ENCODE measurements at places on chromosomes 13 and 19.

- DNase-seq = no peak
These were observed 20.0 kb downstream of the CRYL1 start for GRCh38 chr13:20505405-20506366.

DNA sequence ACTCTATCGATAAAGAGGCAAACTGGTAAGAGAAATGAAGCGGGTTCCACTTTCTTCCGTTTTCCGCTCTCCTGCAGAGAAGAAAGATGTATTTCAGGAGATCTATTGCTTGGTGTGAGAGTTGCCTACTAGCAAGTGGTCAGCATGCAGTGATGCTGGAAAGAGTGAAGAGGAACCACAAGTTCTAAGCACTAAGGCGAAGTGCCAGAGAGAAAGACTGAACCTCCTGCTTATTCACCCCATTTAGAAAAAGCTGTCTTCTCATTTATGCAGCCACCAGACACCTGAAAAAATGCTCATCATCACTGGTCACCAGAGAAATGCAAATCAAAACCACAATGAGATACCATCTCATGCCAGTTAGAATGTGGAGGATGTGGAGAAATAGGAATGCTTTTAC is 78.7 kb upstream of the GPC6 start:
- DNase-seq = no peak

DNA sequence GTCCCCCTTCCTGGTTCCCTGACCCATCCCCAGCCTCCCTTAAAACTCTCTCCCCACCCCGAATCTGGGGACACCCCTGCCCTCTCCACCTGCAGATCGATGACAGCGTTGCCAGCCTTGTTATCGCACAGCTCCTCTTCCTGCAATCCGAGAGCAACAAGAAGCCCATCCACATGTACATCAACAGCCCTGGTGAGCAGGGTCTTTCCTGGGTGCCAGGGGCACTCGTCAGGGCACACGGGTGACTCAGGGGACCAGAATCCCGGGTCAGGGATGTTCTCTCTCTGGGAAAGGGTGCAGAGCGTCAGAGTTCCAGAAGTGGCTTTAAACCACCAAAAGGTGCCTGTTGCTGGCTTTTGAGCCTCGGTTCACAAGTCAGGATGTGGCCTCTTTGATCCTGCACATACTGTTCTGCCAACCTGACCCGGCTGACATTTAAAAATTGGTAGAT is 1.0 kb downstream of the CLPP start:
- no peak for DNase-seq

GRCh38 chr19:31269425-31270127 is 79.7 kb downstream of the TSHZ3 start:
- no peak for DNase-seq

DNA sequence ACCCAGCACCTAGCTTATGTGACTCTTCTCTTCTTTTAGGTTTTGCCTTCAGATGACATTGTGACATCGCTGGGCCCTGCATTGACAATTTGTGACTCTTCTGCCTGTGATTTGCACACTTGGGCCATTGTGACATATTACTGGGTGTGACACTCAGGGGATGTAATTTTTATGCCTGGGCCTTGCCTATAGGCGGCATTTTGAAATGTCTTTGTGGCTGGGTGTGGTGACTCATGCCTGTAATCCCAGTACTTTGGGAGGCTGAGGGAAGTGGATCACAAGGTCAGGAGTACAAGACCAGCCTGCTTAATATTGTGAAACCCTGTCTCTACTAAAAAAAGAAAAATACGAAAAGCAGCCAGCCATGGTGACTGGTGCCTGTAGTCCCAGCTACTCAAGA is 28.4 kb upstream of the ZNF681 start:
- no peak for DNase-seq

GRCh38 chr19:15300533-15301197 is 31.7 kb downstream of the BRD4 start:
- no peak for DNase-seq

DNA sequence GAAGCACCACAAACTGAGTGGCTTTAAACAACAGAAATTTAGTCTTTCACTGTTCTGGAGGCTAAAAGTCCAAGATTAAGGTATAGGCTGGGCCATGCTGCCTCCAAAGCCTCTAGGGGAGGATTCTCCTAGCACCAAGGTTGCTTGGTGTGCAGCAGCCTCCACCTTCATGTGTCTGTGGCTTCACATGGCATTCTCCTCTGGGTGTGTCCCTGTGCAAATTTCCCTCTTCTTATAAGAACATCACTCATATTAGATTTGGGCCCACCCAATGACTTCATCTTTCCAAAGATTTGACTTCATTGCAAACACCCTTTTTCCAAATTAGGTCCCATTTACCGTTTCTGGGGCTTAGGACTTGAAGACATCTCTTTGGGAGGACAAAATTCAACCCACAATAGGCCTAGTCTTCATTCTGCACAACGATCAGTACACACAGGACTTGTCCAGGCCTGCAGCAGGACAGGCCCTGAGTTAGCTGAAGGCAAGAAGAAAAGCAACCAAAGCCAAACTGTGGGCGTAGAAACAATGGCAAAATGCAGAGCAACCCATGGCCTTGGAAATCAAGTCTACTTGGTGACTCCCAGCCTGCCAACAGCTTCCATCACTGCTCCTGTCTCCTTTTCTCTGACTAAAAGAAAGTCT is 521.2 kb upstream of the NBEA start:
- no peak for DNase-seq

- no peak for DNase-seq
These were observed 193.8 kb downstream of the KATNAL1 start for GRCh38 chr13:30113551-30113950.

- no peak for DNase-seq
These were observed 7.0 kb downstream of the SLC25A30 start for GRCh38 chr13:45411221-45411620.

- no peak for DNase-seq
These were observed 105.6 kb downstream of the SLC7A1 start for GRCh38 chr13:29489650-29490560.

GRCh38 chr19:39934584-39935363 is at the start of gene FCGBP:
FCGBP (minus strand) TSS chr19:39934634.
- no peak for DNase-seq

GRCh38 chr13:112260108-112261055 is 115.8 kb upstream of the SPACA7 start:
- no peak for DNase-seq

DNA sequence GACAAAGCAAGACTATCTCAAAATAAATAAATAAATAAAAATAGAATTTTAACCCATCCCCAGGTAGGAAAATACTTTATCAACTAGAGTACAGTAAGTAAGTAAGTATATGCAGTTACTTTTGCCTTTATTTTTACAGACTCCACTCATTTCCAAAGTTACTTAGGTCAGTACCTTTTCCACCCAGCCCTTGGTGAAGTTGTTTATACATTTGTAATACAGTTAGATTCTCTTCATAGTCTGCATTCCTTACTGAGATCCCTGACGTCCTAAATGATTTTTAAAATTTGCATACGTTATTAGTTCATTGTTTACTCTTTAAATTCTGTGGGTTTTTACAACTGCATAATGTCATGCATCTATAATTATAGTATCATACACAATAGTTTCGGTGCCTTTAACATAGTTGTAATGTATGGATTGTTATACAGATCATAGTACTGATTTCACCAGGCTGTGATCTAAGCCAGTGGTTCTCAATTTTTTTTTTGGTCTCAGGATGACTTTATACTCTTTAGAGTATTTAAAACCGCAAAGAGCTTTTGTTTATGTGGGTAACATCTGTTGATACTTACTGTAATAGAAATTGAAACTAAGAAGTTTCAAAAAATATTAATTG is 10.4 kb downstream of the SETDB2 start:
- no peak for DNase-seq

DNA sequence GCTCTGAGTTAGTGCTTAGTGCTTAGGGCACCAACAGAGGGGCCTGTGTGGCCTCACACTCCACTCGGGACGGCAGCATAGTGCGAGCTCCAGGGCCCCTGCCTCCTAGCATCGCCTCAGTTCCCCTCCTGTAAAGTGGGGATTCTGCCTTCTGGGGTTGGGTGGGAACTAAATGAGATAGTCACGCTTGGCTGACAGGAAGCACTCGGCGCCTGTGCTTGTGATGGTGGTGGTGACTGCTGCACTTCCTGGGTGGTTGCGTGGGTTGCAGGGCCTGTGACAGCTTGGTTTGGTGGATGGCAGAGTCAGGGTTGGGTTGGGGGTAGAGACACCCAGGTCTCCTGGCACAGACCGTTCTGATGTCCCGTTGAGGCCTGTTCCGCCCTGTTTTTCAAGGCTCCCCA is 7.7 kb downstream of the PLEKHF1 start:
- no peak for DNase-seq

DNA sequence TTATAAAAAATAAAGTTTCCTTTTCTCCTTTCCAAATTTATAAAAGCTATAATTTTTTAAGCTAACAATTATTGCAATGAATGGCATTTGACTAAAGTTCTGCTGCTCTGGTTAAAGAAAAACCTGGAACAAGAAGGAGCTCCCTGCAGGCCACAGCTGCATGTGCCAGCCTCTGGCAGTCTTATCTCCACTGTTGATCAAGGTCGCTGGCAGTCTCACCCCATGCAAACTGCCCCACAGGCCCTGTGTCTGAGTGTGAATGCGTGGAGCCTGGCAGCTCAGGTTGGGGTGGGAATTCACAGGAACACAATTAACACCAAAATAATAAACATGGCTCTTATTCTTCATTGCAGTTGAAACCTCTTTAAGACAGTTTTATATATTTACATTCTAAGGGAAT is 30.2 kb upstream of the FREM2 start:
- DNase-seq = no peak

DNA sequence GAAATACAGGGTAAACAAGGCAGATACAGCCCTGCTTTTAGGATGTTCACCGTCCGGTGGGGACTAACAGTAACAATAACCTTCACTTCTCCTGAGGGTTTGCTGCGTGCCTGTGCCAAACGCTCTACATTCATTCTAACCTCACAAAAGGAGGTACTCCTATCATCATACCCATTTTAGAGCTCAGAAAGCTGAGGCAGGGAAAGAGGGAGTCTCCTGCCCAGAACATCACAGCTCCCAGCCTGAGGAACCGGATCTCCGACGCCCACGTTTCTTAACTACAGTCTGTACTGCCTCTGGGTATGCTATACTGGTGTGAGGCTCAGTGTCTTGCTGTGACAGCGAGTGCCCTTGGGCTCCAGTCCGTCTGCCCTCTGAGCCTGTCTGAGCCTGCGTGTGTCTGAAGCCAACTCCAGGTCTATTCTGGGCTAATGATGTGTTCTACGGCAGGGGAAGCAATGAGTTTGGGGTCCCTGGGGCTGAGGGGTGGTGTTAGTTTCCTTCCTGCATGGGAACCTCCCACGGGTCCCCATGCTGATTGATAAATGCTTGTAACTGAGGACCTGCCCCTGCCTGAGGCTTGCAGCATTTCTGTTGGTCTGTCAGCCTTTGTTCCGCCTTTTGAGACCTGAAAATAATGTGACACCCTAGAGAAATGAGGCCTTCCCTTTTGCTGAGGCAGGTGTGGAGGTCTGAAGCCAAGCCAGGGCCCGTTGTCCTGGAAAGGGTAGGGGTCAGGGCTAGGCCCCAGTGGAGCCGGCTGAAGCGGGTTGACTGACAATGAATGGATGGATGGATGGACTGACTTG is 4.9 kb downstream of the LIPE start:
- DNase-seq = no peak

GRCh38 chr13:44649104-44649428 is 72.9 kb upstream of the TSC22D1 start:
- no peak for DNase-seq

DNA sequence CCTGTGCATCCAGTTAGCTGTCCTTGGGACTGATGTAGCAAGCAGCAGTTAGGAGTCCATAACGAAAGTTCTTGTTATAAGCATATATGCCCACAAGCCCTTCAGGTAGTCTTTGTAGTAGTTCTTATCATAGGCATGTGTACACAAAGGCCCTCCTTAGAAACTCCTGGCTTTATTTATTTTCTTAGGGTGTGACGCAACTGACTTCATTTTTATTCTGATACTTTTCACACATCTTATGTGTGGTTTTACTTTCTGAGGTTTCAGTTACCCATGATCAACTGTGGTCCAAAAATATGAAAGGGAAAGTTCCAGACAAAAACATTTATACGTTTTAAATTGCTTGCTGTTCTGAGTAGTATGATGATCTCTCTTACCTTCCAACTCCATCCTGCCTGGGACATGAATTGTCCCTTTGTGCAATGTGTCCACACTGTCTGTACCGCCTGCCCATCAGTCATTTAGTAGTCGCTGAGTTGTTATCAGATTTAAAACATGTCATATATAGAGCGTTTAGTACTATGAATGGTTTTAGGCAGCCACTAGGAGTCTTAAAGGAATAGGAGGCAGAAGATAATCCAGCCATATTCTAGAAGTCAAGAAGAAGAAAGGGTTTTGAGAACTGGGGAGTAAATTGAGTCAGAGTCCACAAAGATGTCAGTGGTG is 19.4 kb downstream of the GPC5 start:
- DNase-seq = no peak

- DNase-seq = no peak
These were observed 276.3 kb upstream of the SOX21 start for GRCh38 chr13:94988654-94989053.

DNA sequence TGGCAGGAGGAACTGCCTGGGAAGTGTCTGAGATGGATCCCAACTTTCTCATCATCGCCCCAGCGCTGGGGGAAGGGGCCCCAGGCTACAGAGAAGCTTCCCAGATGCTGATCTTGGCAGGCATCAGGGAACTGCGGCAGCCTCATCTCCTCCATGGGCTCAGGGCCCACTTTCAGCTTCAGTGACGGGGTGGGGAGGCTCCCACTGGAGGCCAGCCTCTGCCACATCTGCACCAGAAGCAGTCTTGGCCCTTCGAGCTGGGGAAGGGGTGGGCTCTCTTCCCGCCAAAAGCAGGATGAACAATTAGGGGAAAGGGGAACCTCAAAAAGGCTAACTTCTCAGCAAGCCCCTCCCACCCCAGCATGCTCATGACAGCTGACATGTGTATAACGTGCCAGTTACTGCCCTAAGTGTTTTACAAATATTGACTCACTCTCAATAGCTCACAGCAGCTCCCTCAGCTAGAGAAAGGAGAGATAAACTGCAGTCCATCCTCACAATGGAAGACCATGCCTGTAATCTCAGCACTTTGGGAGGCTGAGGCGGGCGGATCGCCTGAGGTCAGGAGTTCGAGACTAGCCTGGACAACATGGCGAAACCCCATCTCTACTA is 7.1 kb upstream of the S1PR2 start:
- DNase-seq = no peak

- DNase-seq = no peak
These were observed 1536.1 kb downstream of the UQCRFS1 start for GRCh38 chr19:27676877-27677276.

DNA sequence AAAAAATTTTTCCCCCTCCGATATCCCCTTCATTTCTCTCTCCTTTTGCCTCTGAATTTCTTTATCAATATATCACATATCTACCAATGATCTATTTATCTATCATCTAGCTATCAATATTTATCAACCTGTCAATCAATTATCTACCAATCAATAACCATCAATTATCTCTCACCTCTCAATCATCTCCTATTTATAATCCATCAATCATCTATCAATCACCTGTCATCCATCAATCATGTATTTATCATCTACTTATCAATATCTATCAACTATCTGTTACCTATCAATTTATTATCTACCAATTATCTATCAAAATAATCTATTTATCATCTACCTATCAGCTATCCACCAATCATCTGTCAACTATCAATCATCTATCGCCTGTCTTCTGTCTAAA is 17.1 kb downstream of the MBD3L1 start:
- no peak for DNase-seq
